Osteoblast (primary cell): ENCODE measurements at places on chromosomes 3 and 15. TPM values are rescaled to one million over a fixed set of nuclear protein-coding genes. Genes with fewer than 3 reads are reported as not detected.
A peak's percentile ranks its signal among the peaks of the same experiment; 100 is the strongest.

DNA sequence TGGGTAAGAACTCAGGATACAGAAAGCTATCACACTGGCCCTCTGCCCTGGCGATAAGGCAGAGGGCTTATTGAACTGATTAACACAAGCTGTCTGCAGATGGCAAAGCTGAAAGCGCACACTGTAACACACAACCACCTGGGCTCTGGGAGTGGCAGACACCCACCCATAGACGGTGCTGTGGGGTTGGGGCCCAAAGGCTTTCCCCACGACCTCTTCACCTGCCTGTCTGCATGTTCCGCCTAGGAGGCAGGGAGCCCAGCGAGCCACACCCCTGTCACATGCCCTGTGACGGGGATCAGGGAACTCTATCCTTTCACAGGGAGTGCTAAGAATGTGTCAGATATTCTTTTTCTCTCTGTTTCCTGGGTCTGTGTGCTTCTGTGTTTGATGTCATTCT is 12.1 kb upstream of the TFG start:
- no peak for DNase-seq

GRCh38 chr3:19342389-19342788 is 194.1 kb downstream of the KCNH8 start:
- no peak for DNase-seq

Gene NGLY1
- total RNA-seq = 29.5 and 30.4 TPM in 2 replicates

DNA sequence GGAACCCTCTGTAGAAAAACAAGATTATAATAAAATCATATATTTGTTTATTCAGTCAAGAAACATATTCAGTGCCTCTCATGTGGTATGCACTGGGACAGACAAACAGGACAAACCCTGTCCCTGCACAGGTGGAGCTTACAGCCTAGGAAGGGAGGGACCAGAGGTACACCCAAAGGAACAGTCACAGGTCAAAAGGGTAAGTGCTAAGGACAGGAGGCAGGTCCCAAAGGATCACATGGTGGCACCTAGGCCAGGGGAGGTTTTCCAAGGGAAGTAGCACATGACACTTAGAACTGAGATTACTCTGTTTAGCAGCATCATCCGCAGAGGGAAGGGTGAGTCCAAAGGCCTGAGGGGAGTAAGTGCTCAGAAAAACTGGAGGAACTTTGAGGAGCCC is 254.4 kb upstream of the ARRDC4 start:
- no peak for DNase-seq

DNA sequence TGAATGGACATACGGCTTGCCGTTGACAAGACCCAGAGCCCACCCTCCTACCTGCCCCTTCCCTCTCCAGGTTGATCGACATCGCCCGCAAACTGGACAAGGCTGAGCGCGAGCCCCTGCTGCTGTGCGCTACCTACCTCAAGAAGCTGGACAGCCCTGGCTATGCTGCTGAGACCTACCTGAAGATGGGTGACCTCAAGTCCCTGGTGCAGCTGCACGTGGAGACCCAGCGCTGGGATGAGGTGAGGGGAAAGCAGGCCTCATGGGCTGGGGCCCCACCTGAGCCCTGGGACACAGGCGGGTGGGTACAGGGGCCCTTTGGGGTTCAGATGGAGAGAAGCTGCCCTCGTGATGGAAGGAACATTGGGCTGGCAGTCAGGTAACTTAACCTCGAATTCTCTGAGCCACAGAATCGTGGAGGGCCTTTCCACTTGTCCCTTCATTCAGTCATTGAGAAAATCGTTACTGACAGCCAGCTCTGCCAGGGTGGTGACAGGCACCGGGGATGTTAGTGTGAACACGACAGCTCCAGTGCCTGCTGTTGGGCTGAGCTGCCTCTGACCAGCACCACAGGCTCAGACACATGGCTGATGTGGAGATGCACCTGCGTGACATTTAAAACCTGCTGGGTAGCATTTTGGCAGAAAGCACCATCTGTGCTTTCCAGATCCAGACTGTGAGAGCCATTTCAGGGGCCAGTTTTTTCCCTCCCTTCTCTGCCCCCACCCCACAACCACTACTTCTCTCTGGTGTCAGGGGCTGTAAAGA is 25.6 kb upstream of the RHO start:
- DNase-seq = no peak

- DNase-seq = peak; percentile 64
These were observed 1.0 kb downstream of the P3H2 start for GRCh38 chr3:190119461-190120268.

Gene MASP1
- total RNA-seq = 1.2 and 1.4 TPM in 2 replicates

Gene KNG1
- total RNA-seq = not detected in 2 replicates

- no peak for DNase-seq
These were observed 1260.4 kb upstream of the ALCAM start for GRCh38 chr3:104106276-104106675.

GRCh38 chr15:51828621-51829375 is 655 bp upstream of the TMOD3 start:
- DNase-seq = no peak

Gene MLF1
- total RNA-seq = 14.1 and 16.2 TPM in 2 replicates

GRCh38 chr3:167502401-167502800 is 28.6 kb upstream of the SERPINI2 start:
- DNase-seq = no peak

DNA sequence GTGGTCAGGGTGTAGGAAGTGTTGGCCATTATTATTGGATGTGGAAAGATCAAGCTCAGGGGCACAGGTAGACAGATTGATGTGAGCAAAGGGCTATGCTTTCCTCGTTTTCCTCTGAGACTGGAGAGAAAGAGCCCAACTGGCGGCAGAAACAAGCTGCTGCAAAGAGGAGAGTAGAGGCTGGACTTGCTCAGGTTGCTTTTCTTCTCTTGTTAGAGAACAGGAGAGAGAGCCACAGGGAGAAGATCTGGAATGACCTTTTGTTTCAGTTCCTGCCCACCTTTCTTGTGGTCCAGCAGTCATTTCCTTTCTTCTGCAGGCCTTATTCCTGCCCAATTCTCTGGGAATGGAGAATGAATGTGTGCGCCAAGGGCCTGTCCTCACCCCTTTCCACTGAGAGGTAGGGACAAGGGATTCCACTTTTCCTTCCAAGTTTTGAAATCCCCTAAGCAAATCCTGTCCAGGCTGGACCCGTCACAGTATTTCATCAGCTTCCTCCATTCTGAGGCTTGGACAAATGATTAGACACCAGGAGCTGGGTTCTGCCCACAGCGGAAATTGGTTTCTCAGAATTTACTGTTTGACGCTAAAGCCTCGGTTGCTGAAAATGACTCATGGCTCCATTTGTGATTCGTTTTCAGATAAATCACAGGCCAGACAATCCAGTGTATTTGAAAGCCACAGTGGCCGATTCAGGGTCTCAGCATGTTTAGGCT is 16.1 kb downstream of the ZNF80 start:
- DNase-seq = no peak

DNA sequence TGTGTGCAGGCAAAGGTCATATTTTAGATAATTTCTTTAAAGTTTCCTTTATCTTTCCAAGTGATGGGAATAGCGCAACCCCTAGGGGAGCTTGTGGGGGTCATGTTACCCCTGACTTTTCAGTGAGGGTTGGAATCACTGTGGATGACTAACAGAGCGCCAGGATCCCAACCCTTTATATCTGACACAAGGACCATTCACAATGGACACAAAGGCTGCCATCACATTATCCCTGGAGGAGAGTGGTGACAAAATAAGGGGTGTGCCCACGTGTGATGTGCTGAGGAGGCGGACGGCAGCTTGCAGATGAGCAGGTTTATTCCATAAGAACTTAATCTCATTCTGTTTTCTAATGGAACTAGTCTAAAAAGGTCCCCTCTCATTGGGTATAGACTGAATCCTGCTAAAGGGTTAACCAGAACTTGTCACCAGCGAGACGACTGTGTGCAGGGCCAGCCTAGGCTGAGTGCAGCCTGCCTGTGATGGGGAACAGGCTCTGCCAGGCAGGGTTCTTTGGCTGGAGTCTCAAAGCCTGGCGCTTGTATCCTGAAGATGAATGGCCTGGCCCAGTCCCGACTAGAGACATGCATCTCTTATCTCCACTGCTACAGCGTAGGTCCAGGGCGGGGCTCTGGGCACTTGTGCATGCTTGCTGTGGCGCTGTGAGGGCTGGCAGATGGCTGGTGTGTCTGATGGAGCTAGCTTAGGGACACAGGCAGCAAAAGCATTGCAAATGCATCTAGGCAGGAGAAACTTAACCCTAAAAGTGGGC is 50.2 kb downstream of the CHDH start:
- DNase-seq = no peak

Gene CFAP44
- total RNA-seq = 5.6 and 5.8 TPM in 2 replicates

Gene ATRIP
- 5.0 and 5.1 TPM in 2 replicates for total RNA-seq

- no peak for DNase-seq
These were observed 125.2 kb upstream of the CCNL1 start for GRCh38 chr3:157285141-157285540.

Gene THRB
- total RNA-seq = 0.36 and 0.88 TPM in 2 replicates

DNA sequence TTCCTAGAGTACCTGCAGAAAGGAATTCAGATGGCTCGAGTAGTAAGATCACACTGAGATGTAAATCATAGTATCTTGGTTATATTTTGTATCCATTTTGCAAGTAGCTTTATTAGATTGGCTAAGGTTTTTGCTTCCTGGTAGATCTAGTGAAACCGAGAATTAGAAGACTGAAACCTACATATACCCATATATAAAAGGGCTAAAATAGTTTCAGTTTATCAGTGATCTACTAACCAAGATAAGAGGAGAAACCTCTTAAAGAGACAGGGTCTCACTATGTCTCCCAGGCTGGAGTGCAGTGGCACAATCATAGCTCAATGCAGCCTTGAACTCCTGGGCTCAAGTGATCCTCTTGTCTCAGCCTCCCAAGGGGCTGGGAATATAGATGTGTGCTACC is 135.3 kb downstream of the PCCB start:
- DNase-seq = no peak

DNA sequence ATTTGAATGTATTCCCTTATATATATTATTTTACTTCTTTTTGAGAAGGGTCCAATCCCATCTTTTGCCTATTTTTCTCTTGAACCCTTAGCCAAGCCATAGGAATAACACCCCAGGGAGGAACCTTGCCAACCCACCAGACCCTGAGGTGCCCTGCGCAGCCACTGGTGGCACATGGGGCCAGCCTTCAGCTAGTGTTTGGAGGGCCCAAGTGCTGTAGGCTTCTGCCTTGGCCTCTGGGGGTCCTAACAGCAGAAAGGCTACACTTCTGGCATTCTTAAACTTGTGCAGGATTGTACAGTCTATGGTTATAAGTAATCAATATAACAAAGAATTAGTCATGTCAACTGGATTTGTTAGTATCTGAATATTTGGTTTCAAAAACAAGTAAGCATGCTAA is 34.5 kb downstream of the RUVBL1 start:
- DNase-seq = no peak

DNA sequence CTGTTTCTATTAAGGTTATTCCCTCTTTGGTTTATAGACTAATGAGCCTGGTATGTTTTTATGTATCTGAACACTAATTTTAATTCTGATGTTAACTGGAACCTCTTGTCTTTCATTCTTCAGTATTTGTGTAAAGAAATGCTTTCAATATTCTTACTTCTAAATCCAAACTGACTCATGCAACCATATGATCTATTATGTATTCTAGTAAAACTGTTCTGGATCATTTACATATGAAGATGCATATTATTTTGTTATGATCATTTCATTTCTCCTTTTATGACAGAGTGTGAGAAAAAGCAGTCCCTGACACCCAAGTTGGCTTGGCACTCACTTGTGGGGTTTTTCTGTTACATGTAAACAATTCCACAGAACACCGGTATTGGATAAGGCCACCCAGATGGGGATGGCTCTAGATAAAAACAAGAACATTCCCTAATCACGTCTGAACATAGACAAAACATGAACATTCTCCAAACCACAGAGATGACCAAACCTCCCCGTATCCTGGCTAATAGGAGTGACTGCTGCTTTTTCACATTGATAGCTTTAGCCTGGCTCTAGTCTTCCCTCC is 72.2 kb upstream of the EPHB3 start:
- DNase-seq = no peak

- DNase-seq = peak; percentile 22
These were observed 16.4 kb downstream of the SNX1 start for GRCh38 chr15:64112073-64112772.

Gene IL16
- total RNA-seq = 6.5 and 7.1 TPM in 2 replicates

Gene RASL12
- under 0.01 and 0.36 TPM in 2 replicates for total RNA-seq

- DNase-seq = peak; percentile 87
These were observed 54.8 kb upstream of the SPESP1 start for GRCh38 chr15:68875377-68876116.

- no peak for DNase-seq
These were observed 923.6 kb downstream of the TUSC7 start for GRCh38 chr3:117633207-117633606.

Gene C3orf22
- total RNA-seq = not detected in 2 replicates

Gene MAPKBP1
- total RNA-seq = 22.8 and 25.6 TPM in 2 replicates

DNA sequence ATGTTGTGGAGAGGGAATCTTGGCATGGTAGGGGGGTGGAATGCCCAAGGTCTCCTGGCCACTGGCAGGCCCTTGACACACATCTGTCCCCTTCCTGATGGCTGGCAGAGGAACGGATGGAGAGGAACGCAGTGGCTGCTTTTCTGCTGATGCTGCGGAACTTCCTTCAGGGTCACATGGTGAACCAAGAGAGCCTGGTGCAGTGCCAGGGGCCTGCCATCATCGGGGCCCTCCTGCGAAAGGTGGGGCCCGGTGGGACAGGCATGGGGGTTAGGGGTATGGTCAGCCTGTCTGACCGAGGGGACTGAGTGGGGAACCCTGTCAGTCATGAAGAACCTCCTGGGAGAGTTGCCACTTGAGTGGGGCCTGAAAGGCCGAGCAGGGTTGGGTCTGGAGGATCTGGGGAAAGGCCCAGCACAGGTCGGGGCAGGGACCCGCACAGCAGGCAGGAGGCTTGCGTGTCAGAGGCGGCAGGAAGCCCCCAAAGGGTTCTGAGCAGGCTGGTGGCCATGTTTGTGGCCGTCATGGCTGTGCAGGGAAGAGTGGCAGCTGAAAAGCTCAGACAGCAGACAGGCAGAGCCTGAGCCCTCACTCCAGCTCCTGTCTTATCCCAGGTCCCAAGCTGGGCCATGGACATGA is 18.1 kb downstream of the NBEAL2 start:
- DNase-seq = peak; percentile 85

GRCh38 chr3:42666577-42666998 is 13.1 kb downstream of the ZBTB47 start:
- DNase-seq = peak; percentile 69

Gene CLDN11
- 33.9 and 50.3 TPM in 2 replicates for total RNA-seq

GRCh38 chr3:106624154-106624553 is 753.1 kb upstream of the CCDC54 start:
- no peak for DNase-seq

Gene UBL7
- 39.8 and 41.3 TPM in 2 replicates for total RNA-seq

GRCh38 chr15:90231028-90232017 is 2.4 kb downstream of the CIB1 start:
- DNase-seq = no peak

Gene OCA2
- total RNA-seq = not detected in 2 replicates
